Stimulated activated naive CD8-positive, alpha-beta T cell treated with anti-CD3 and anti-CD28 coated beads, Interleukin-15, Interleukin-2, amounts not matched to agents 100 U/mL and 50 U/mL, for 24 hours (primary cell): ENCODE measurements at places on chromosomes 12 and 14.

DNA sequence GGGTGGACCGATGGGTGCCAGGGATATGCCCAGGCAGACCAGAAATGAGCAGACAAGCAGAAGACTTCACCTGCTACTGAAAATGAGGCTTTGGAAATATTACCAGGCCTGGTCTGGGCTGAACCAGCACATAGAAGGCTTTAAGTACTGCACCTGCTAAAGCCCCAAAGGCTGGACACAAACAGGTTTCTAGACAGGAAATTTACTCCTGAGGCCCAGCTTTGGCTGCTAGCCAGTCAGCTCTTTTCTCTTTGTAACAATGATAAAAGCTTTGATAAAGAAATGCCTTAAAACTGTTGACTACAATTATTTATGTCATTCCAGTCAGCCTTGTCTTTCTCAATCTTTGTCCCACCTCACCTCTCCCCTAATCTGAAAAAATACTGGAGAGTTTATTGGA, 228.9 kb upstream of the EGLN3 start:
- DNase-seq: no peak

GRCh38 chr12:111881716-111882115, 39.7 kb downstream of the MAPKAPK5 start:
- DNase-seq: no peak

- DNase-seq: no peak
Observed at GRCh38 chr12:69885658-69886057, 60.6 kb downstream of the MYRFL start.

- DNase-seq: no peak
Observed at GRCh38 chr14:89382487-89382886, 34.5 kb downstream of the FOXN3 start.

- no peak for DNase-seq
Observed at GRCh38 chr12:807041-807735, 54.8 kb downstream of the WNK1 start.

DNA sequence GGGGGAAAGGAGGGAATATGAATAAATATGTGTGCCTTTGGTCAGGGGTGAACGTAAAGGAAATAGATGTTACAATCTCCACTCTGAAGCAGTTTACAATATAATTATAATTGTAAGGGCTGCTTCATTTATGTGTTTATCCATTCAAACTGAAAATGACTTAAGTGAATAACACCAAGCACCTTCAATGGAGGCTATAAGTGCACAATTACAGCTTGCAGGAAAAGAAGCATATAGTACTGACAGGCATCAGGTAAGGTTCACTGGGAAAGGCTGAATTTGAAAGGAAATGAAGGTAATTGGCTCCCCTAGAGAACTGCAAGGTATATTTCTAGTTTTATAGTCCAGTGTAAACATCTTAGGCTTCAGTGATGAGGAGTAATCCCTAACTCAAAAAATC, 192.7 kb downstream of the STXBP6 start:
- DNase-seq: no peak

DNA sequence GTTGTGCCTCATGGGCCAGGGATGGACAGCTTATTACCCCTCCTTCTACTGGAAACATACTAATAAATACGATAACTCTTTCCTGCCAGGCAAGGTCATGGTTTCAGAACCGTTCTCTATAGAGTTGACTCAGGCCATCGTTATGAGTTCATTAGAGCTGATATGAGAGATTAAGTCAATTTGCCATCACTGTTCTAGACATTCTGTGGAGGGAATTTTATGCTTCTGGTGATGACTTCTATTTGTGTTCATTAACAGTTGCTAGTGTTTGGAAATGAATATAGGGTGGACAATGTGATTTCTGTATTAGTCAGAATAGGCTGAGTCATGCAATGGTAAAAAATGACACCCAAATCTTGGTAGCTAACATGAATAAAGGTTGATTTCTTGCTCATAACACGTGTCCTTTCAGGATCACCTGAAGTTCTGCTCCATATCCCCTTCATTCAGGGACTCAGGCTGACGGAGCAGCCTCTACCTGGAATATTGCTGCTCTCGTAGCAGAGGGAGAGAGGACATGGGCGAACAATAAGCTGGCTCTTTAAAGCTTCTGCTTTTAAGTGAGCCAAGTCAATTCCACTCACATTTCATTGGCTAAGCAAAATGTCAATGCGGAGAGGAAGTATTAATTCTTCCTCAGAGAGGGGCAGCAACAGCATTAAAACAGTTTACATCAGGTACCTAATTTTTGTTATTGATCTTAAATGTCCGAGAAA, 18.5 kb upstream of the TBPL2 start:
- no peak for DNase-seq

- DNase-seq: peak; percentile 44
Observed at GRCh38 chr12:49346659-49347310, at the start of gene DNAJC22. Gene DNAJC22 (plus strand): TSS chr12:49346888. CDS start chr12:49348873, 1,985 bp downstream.

GRCh38 chr12:114920771-114921554, 237.0 kb upstream of the TBX3 start:
- DNase-seq: no peak

DNA sequence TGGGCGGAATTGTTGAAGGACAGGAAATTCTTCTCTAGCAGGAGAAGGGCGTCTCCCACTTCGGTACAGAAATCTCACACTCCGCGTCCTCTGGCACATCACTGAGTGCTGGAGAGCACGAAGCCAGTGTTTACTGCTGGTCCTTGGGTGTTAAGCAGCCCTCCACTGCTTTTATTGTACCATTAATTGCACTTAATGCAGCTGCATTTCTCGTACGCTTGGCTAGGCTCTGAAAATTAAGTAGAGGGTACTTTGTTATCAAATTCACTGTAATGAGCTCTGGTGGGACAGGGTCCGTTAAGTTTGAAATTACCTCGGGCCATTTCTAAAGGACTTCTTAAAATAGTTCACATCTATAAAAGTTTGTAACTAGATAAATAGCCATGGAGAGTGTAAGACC, 411.2 kb downstream of the NPAS3 start:
- DNase-seq: no peak

GRCh38 chr12:12010277-12011039, 60.3 kb upstream of the BCL2L14 start:
- DNase-seq: peak; percentile 74

DNA sequence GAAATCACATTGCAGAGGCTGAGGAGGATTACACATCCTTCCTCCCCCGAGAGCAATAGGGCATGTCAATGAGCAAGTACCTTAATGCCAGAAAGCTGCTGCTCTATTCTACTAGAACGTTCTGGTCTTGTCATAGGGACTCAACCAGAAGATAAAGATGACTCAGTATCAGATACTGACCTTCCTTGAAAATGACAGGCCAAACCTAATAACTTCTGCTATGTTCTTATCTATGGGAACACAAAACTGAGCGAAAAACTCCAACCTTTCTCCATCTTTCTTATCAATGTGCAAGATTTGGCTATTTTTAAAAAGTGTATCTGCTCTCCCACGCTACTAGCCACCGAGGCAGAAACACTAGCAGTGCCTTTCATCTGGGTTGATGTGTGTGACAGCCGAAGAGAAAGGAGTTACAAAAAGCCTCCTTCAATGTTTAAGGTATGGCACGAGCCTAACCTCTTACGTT, 5.5 kb downstream of the CCDC92 start:
- DNase-seq: no peak

GRCh38 chr12:31250179-31250578, 75.8 kb downstream of the SINHCAF start:
- DNase-seq: no peak

DNA sequence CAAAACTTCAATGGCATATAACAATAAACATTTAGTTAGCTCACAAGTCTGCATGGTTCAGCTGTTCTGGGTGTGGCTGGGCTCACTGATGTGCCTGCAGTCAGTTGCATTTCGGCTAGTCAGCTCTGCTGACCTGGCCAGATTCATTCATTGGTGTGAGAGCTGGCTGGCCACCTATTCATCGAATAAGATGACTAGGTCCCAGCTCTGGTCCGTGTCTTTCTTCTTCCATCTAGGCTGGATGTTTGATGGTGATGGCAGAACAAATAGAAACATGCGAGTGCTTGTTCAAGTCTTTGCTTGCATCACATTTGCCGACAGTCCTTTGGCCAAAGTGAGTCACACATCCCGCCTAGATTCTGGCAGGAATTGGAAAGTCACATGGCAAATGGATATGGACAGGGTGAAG, 203.3 kb upstream of the CRY1 start:
- no peak for DNase-seq

GRCh38 chr12:126762150-126762549, 1504.8 kb upstream of the TMEM132C start:
- DNase-seq: no peak

GRCh38 chr12:116508145-116509121, 50.7 kb upstream of the MAP1LC3B2 start:
- DNase-seq: peak; percentile 42

DNA sequence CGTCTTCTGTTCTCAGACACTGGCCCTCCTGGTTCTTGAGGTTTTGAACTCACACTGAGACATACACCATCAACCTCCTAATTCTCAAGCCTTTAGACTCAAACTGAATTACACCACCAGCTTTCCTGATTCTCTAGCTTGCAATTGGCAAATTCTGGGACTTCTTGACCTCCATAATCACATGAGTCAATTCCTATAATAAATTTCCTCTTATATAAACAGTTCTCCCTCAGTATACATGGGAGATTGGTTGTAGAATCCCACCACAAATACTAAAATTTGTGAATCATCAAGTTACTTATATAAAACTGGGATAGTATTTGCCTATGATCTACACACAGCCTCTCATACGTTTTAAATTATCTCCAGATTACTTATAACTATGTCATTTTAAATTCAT, 162.2 kb downstream of the DIO2 start:
- no peak for DNase-seq
